ENCODE measurements at places on chromosomes 16 and 17.

- DNase-seq, result peak; percentile 78
Measured at GRCh38 chr16:29807426-29808218, 1.3 kb downstream of the MAZ start.

DNA sequence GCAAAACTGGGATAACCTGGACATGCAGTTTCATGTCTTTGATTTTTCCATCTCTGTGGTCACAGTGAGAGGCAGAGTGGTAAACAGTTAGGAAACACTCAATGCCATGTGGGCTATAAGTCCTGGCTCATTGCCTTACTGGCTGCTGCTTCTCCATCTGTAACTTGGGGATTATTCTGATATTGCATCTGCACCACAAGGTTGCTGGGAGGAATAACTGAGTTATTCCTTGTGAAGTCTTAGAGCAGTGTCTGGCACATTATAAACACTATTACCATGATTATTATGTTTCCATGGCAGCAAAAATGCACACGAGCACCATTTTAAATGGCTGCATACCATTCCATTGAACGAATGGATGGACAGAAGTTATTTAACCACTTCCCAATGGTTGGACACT lies 111.7 kb upstream of the CDH5 start:
- DNase-seq, result no peak

DNA sequence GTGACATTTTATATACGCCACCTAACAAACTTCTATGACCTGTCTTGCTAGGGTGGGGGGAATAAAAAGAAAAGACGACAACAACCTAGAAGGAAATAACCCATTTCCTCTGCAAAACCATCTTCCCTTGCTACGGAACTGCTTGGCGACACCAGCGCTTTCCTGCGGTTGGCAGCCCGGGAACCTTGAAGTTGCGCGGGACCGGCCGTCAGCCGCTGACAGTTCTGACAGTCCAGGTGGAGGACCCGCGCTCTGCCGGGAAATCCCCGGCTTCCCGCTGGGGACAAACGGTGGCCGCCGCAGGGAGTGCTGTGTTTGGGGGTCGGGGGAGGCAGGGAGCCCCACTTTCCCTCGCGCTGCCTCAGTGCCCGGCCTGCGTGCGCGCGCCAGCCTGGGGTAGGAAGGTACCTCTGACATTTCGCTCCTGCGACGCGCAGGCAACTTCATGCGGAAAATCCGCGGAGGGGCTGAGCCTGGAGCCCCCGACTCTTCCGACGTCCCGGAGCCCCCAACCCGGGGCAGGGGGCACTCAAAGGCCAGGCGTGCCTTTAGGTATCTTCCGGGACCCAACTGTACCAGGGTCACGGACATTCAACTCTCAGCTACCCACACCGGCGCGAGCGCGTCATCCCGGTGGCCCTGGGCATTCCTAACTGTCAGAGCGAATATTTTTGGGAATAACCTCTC lies 516 bp downstream of the SLC16A6 start:
- DNase-seq, result peak; percentile 38

DNA sequence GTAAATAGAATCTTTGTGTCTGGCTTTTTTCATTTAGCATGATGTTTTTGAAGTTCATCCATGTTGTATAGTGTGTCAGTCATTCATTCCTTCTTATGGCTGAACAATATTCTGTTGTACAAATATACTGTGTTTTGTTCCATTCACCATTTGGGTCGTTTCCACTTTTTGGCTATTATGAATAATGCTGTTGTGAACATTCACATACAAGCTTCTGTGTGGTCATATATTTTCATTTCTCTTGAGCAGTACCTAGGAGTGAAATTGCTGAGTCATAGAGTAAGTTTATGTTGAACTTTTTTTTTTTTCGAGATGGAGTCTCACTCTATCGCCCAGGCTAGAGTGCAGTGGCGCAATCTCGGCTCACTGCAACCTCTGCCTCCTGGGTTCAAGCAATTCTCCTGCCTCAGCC lies 32.3 kb upstream of the TAOK1 start:
- DNase-seq, result no peak

GRCh38 chr16:8885674-8886592 lies 3.8 kb downstream of the LITAFD start:
- DNase-seq, result no peak

DNA sequence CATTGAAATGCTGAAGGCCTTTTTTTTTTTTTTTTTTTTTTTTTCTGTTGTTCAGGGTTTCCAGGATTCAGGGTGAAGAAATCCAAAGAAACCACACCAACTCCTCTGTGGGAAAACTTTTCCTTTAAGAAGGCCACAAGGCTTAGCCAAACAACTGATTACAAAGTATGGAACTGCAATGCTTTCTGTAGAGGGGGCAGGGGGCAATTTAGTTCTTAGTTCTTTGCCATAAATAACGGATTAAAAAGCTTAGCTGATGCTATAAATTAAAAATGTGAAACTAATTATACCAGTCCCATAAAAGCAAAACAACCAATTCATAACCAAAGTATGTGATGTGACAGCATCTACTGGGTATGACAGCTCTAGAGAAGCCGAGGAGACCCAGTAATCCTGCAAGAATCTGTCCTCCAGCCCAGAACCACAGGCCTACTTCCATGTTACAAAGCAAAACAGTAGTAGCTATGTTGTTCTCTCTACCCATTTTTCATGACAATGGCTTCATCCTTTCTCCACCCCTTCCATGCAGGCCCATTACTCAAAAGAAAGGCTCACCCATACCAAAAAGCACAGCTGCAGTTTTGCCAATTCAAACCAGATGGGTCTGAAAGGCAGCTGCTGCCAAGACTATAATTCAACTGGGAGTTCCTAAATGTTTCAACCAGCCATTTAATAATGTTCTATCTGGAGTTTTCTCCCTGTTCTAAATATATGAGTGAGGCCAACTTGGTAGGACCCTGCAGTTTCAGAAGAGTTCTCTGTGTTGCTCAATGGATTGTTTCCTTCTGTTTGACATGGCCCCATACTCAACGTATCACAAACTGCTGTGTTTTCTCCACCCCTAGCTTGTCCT lies 167.1 kb upstream of the ZFHX3 start:
- DNase-seq, result no peak

DNA sequence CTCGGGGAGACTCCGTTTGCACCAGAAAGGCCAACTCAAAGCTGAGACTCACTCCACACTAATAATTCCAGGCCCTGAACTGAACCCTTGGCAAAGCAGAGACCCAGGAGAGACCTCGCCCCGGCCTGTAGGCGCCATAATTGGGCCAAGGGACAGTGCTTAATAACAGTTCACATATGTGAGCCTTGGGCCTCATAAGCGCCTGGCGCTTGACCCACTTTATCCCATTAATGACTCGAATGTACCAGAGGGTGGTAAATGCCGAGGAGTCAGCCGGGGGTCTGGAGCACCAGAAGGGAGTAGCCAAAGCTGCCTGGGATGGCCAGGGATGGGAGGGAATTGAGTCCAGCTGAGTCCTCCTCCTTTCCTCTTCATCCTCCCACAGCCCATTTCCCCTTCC lies 24.6 kb downstream of the SLC6A4 start:
- DNase-seq, result no peak

DNA sequence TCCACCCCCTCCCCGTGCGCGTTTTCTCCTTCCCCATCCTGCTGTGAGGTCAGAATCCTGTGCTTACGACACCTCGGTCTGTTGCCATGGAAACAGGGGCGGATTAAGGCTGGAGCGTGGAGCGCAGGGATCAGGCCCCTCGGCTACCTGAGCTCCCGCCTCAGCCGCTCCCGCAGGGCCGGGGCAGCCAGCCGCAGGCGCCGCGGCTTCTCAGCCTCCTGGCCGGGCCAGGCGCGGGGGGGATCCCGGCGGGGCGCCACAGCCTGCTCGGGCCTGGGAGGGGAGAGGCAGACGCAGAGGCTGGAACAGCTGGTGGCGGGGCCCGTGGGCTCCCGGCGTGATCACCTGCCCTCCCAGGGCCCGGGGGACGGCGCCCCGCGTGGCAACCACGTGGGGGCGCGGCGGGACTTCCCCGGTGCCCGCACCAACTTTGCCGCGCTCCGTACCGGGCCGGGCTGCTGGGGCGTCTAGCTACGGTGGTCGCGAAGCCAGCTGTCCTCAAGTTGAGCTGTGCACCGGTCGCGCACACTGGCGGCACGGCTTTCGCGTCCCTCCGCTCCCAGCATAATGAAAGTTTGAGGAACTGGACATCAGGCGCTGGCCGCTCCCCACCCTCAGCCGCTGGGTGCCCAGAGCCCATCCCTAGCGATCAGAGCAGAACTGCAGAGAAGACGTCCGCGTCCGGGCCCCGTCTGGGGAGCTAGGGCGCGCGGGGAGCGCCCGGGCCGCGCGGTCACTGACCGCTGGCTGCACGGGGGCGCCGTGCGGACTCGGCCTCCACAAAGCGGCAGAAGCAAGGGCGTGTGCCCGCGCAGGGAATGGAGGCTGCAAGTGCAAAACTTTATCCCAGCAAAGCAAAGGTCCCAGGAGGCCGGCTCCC lies 1.2 kb downstream of the RTN4RL1 start:
- no peak for DNase-seq

DNA sequence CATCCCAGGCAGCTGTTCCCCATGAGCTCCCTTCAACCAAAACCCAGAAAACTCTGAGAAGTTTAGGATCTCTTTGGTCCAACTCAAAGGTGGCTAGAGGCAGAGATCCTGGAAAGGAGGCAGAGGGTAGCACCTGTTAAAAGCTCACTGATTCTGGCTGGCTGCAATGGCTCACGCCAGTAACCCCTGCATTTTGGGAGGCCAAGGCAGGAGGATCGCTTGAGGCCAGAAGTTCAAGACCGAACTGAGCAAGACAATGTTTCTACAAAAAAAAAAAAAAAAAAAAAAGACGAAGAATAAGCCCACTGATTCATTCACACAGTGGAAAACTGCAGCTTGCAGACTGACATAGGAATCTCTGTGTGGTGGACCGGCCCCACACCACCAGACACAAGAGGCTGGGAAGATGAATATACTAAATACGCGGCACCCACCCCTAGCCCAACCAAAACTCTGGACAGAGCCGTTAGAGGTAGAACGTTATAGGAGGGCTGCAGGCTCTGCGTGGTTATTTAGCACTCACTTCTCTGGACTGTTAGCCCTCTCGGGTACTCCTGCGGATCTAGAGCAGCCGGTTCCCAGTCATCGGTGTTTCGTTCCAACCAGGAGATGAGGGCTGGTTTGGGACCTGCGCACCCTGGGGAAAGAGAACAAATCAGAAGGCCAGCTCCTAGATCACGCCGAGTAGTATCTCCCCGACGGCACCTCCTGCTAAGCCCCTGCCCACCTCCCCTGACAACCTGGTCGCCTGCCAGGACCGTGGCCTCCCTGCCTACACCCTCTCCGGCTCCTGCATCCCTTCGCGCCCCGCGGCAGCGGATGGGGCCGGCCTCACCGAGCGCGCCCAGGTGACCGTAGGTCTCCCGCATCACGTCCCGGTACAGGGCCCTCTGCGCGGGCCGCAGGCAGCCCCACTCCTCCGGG lies 925 bp downstream of the ZNF689 start:
- DNase-seq, result peak; percentile 41

GRCh38 chr17:76253841-76254240 lies 11.3 kb upstream of the UBALD2 start:
- no peak for DNase-seq

GRCh38 chr16:86095906-86096485 lies 197.0 kb downstream of the IRF8 start:
- DNase-seq, result no peak

- no peak for DNase-seq
Measured at GRCh38 chr16:23072084-23072599, 77.1 kb downstream of the USP31 start.

- no peak for DNase-seq
Measured at GRCh38 chr17:66610361-66611133, 224.4 kb upstream of the CACNG5 start.

DNA sequence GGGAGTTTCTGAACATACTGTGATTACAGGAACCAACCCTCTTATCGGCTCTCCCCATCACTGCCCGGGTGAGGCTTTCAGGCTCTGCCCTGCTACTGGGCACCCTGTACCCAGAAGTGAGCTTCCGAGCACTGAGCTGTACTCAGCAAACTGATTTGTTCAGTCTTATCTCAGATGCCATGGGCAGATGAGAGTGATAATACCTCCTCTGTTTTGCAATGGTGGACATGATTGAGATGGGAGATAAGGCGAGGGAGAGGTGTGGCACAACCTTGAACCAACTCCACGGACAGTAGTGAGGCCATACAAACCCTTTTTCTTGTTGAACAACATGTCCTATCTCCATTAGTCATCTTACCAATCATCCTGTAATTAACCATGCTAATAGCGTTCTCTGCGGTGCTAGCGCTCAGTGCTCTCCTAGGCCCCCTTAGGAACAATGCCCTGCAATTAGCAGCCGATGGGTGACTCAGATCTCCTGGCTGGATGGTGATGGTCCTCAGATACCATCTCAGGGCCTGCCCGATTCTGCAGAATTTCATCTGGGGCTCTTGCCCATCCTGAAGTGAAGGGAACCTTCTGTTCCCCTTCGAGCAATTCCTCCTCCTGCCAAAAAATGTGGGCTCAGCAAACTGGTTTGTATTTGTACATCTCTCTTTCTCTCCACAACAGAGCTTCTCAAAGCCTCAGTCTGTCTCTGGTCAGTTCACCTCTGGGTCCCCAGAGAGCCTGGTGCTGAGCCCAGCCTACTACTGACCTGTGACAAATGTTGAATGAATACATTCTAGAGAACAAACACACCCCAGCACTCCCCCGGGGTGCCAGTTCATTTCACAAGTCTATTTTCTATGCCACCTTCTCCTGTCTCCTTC lies 139.3 kb upstream of the IRX3 start:
- DNase-seq, result no peak

DNA sequence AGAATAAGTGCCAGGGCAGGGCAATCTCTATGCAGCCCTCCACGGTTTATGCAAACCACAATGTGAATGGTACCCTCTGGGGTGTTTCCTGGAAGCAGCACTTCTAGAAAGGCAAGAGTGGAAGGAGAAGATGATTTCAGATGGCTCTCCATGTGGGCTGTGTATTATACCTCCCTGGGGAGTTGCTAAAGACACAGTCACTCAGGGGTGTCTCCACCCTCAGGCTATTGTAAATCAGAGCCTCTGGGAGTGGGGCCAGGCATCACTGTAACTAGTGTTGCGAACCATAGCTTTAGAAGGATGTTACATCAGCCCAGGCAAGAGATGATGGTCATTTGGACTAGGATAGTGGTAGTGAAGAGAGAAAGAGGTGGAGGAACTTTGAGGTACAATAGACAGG lies 83.3 kb upstream of the ZKSCAN2 start:
- DNase-seq, result no peak

GRCh38 chr16:31072540-31073141 lies 1.4 kb downstream of the ZNF668 start:
- DNase-seq, result peak; percentile 29

DNA sequence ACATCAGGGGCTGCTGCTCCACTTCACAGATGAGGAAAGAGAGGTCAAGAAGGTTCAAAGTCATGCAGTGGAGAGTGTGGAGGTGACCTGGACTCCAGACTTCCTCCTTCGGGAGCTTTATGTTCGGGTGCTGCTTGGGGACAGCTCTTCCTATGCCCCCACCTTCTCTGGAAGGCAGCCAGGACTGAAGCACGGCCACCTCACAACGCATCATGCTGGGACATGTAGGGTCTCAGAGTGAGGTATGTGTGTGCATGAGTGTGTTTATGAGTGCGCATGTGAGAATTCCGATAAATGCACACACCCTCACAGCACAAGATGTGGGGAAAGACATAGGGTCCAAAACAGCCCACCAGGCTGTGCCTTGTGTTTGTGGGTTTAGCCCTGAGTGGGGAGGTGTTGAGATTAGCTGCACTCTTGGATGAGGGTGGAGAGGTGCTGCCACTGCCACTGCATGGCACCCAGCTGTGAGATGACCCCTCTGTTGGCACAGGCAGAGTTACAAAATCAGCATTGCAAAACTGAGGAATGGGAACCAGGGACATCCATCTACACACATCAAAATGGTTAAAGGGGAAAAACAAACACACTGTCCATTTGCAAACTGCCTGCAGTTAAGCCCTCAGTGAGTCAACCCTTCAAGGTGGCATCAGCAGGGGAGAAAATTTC lies 367.4 kb downstream of the SEC14L1 start:
- no peak for DNase-seq

GRCh38 chr17:61331178-61331577 lies 68.5 kb upstream of the TBX2 start:
- DNase-seq, result no peak
